ENCODE measurements at places on chromosomes 2 and 18.
A peak's percentile ranks its signal among the peaks of the same experiment; 100 is the strongest.

- DNase-seq = peak; percentile 88
These were observed 1.7 kb downstream of the CXCR4 start for GRCh38 chr2:136116151-136116812.

DNA sequence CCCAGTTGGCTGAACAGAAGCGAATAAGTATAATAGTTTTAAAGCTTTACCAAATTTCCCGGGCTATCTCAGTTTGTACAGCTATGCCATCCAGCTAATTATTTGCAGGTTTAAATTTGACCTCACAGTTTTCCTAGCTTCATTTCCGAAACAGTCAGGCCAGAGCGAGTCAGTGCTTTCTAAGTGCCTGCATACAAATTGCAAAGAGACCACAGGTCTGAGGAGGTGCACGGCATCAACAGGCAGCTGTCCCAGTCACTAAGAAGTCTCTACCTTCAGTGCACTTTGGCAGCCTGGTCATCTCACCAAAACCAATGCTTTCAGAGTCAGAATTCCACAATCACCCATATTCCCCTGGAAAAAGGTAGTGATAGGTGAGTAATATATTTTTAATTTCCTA lies 51.9 kb downstream of the LAMA1 start:
- no peak for DNase-seq

GRCh38 chr2:189253836-189254235 lies 74.3 kb upstream of the COL5A2 start:
- no peak for DNase-seq

DNA sequence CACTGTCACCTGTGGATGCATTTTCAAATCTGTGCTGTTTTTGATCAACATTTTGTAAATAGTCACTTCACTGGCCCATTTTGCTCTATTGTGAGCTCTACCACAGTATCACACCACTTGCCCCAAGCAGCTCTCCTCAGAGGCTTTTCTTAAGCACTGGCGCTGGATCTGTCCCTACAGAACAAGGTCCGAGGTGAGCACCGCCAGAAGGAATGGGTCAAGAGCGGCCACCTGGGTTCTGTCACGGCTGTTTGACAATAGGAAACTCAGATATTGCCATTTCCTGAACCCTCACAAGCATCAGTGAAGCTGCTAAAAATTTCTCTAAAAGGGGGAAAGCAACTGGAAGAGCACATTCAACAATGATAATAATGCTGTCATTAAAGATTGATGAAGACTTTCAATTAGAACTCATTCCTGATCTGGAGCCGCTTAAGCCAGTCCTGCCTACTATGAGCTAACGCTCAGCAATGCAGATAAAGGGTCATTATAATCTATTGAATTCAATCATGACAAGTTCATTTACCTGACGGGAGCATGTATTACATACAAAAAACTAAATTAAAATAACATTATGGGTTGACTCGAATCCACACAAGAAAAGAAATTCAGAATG lies 514.0 kb downstream of the GALR1 start:
- no peak for DNase-seq

DNA sequence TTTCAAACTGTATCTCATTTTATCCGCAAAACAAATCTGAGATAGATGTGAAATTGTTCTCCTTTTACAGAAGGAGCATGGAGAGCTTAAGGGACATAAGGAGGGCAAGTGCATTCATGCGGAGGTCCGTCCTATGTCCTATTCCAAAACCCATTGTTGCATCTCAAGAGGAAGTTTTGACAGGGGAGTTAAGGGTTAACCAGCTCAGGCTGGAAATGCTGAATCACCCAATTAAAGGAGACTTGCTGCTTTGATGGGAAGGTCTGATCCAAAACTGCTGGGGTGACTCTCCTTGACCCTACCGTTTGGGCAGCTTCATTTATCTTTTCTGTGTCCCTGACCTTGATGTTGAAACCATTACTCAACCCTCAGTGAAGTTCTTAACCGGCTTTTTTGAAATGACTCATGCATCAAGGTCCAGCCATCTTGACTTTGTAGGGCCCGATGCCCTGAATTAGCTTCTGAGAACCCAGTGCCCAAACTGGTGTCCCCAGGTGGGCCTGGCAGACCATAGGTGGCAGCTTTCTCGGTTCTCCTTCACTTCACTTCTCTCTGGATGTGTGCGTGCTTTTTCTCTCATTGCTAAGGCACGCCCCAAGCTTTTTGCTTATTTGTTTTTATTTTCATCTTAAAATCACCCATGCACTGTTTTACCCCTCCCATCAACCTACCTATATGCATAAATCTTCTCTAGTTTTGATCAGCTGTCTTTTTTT lies 15.9 kb upstream of the TXNDC2 start:
- no peak for DNase-seq

GRCh38 chr2:27990030-27990590 lies 99.6 kb downstream of the BABAM2 start:
- no peak for DNase-seq

GRCh38 chr18:7133181-7133580 lies 15.6 kb upstream of the LAMA1 start:
- DNase-seq = no peak
